Peyer's patch (tissue), 4 donors: ENCODE measurements at places on chromosomes 11 and 22. TPM values are rescaled to one million over a fixed set of nuclear protein-coding genes. Genes with fewer than 3 reads are reported as not detected.
A peak's percentile ranks its signal among the peaks of the same experiment; 100 is the strongest.

The KLHL35 gene
- not detected for total RNA-seq

The PICK1 gene
- 49.5 TPM for total RNA-seq

DNA sequence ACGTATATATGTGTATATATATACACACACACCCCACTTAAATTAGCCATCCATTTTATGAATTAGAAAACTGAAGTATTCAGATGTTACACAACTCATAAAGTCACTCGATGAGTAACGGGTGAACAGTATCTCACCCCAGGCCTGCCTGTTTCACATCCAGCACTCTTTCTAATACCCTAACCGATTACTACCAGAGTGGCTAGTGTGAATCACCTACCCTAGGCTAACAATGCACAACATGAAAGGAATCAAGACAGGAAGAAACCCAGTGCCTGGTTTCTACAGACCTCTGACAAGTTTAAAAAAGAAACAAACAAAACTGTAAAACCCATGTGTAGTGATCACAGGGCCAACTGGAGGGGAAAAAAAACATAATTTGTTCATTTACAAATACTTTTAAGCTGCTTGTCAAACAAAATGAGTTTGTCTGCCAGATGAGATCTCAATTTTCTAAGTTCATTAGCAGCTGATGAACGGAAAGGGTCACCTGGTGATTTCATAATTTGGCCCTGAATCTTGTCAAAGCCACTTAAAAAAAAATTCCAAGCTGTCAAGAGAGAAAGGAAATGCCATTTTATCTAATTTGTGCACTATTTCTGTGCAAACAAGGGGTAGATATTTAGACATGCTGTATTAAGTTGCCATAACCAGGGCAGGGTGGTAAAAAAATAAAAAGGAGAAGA, 134.8 kb downstream of the LARGE1 start:
- DNase-seq, result no peak

The CRYBB3 gene
- 2.3 TPM for total RNA-seq

The HTR3A gene
- total RNA-seq, result 0.80 TPM

DNA sequence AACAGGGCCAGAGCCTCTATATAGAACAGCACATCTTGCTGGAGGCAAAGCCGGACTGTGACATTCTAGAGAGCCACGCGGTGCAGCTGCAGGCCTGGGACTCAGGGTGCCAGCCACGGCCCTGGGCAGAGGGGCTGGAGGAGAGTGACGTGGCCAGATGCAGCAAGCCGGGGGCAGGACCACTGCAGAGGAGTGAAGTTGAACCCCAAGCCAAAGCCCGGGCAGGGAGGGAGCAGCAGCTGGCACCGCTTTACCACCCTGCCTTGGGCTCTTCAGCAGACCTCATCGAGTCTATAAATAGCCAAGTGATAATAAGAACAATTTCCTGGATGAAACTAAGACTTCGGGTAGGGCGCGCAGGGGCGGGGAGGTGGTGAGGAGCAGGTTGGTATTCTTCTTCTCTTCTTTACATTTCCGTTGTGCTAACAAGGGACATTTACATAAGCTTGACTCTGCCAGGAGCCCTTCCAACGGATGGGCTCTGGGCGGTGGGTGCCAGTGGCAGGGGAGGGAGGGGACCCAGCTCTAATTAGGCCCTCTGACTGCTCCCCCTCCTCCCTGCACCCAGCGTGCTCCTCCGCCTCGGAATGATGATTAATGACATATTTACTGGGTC, 110.2 kb downstream of the ST3GAL4 start:
- DNase-seq, result peak; percentile 59

DNA sequence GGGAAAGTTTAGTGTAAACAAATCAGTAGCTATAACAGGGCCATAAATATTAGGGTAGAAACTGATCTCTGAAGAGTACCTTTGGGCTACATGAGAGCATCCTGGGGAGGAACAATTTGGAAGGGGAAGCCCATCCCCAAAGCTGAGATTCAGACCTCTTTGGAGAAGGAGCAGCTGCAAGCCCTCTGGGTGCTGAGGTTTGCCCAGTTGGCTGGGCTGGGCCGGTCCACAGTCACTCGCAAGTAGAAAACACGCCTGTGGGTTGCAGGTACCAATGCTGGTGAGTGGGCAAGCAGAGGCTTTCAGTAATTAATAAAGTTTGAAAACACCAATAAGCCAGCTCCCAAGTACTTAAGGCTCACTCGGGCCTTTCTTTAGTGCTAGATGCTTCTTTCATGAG, 124.5 kb downstream of the ARHGAP8 start:
- no peak for DNase-seq

DNA sequence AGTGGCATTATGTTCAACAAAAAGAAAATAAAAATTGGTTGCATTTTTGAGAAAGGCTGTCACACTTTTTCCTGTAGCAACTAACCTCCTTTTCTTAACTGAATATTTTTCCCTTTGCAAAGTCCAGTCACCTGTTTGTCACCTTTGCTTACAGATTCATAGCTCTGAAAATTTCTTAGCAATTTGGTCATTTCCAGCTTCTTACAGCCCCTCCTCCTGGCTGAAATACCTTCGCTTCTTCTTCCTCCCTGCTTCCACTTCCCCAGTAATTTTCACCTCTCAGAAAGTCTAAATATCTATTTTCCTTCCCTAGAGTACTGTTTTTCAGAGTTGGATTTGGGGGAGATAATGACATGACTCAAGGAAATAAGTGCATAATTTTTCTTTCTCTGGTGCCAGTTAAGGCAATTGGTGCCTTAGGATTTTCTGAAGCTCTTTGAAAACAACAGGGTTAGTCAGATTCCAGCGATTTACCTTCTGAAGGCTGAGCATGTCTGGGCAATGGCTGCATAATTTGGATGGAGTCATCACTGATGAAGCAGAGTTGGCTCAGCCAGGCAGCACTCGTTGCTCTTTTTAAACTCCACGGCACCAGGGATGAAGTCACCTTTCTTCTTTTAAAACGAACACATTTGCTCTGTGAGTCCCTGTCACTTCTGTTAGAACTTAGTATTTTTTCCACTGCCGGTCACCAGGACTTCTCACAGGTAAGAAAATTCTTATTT, 62.1 kb upstream of the AMOTL1 start:
- DNase-seq, result no peak

- no peak for DNase-seq
These were observed 107.7 kb downstream of the CADM1 start for GRCh38 chr11:115396533-115396932.

The MMP11 gene
- total RNA-seq, result 17.3 TPM

DNA sequence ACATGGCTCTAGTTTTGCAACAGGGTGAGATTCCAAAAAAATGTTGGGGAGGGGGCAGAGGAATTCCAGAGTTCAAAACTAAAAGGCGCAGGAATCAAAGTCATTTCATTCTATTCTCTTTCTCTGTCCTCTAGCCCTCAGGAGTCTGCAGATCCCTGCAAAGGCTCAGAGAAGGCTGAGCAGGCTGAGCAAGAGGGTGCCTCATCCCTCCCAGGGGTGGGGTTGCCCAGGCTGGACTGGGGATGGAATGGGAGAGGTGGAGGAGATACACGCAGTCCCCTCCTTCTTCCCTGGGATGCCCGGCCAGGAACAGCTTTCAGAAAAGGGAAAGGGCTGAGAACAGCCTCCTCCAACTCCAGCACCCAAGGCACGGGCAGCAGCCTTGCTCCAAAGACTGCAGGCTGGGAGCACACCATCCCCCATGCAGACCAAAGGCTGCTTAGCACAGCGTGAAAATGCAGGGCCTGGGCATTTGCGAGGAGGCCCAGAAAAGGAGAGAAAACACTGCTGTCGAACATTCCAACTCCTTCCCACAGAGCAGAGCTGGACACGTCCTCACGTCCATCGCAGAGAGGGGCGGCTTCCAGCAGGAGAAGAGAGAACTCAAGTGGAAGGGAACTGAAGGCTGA, 51.8 kb downstream of the MN1 start:
- no peak for DNase-seq

DNA sequence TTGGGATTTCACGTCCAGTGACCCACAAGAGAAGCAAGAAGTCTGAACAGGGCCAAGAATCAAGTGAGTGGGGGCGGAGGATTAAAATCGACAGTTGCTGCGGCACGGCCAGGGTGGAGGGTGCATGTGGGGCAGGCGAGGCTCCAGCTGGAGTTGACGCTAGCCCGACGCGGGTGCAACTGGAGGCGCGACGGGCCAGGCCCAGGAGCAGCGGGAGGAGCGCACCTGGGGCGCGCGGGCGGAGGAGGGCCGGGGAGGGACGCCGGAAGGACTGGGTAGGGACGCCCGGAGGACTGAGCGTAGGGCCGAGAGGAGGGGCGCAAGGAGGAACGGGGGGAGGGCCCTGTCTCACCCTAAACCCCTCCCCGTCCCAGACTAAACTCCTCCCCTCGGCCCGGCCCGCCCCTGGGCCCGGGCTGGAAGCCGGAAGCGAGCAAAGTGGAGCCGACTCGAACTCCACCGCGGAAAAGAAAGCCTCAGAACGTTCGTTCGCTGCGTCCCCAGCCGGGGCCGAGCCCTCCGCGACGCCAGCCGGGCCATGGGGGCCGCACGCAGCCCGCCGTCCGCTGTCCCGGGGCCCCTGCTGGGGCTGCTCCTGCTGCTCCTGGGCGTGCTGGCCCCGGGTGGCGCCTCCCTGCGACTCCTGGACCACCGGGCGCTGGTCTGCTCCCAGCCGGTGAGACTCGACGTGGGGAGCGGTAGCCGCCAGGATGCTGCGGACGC, at the start of gene IL17RA:
TSS of gene IL17RA (plus strand) at position 447 of the 723 bp plus-strand sequence. CDS start at position 539, 92 bp downstream.
- DNase-seq, result peak; percentile 95

- no peak for DNase-seq
These were observed 21.2 kb upstream of the PDE3B start for GRCh38 chr11:14622223-14622954.

- no peak for DNase-seq
These were observed 11.4 kb downstream of the LPXN start for GRCh38 chr11:58564231-58564630.

DNA sequence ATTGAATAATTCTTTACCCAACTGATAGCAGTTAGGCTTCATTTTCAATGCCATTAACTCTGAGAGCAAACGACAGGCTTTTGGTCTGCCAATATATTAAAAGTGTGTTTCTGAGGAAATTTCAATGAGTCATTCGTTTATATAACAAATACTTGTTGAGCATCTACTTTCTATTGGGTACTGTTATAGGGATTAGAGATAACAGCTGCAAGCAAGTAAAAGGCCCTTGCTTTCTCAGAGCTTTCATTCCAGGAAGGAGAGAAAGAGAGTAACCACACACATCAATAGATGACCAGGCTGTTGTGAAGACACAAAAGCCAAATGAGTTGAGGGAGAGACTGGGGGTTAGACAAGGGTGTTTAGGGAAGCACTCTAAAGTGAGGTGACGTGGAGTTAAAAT, 35.7 kb downstream of the CD44 start:
- DNase-seq, result no peak

The RIMBP3B gene
- total RNA-seq, result not detected

The MAPK8IP2 gene
- 0.66 TPM for total RNA-seq

DNA sequence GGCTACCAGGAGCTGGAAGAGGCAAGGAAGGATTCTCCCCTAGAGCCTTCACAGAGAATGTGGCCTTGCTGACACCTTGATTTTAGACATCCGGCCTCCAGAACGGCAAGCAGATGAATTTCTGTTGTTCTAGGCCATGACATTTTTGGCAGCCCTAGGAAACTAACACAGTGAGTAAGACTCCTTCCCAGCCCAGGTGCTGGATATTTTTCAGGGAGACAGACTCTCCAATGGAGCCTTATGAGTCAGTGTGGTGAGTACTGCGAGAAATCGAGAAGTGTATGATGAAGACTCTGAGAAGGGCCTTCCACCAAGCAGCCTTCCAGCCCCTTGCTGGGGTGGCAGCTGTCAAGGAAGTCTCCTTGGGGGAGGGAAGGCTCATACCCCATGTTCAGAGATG, 114.4 kb downstream of the OSBP2 start:
- DNase-seq, result no peak

The OR52I1 gene
- not detected for total RNA-seq

The DUSP18 gene
- 50.8 TPM for total RNA-seq

- no peak for DNase-seq
These were observed 103.1 kb upstream of the PITPNB start for GRCh38 chr22:28021998-28022660.

DNA sequence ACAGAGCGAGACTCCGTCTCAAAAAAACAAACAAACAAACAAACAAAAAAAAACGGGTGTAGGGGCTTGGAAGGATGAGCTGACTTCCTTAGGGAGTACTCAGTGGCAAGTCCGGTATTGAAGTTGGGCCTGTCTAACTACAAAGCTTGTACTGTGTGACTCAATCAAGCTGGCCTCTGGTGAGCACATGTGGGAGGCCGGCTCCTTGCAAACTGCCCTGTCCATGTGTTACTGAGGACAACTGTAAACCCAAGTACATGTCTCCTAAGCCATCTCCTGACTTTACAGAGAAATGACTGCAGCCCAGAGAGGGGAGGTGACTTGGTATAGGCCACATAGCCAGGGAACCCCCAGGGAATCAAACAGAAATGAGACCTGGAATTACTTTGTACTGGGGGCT, 11.6 kb downstream of the RIBC2 start:
- peak; percentile 4 for DNase-seq

The CCDC15 gene
- total RNA-seq, result 7.4 TPM

- DNase-seq, result no peak
These were observed 212.7 kb upstream of the PGR start for GRCh38 chr11:101342307-101342706.

DNA sequence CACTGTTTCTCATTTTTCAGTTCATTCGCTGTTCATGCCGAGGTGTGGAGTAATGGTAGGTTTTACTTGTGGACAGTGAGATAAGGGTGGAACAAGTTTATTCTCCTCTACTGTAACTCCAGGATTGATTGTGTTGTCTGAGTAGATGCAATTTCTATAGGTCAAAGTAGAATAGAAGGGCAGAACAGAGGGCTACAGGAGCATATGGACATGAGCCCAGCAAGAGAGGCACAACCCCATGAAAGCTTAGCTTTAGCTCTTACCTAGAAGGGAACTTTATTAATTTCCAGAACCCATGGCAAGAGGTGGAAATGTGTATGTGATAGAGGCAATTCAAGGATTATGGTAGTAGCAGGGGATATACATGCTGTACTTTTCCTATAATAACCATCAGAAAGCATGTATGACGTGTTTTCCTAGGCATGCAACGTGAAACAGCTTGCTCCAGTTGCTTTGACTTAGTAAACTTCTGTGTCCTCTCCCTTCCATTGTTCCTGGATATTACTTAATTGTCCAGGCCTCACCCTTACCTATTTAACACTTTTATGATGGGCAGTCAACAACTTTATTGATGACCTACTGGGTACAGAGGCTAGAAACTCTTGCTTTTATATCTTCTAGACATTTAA, 13.8 kb upstream of the SLC37A2 start:
- DNase-seq, result no peak

The OR51B2 gene
- total RNA-seq, result not detected

The OVOL1 gene
- total RNA-seq, result 33.2 TPM

The ST14 gene
- total RNA-seq, result 104 TPM

- DNase-seq, result no peak
These were observed 102.8 kb upstream of the AKIP1 start for GRCh38 chr11:8808226-8808585.

DNA sequence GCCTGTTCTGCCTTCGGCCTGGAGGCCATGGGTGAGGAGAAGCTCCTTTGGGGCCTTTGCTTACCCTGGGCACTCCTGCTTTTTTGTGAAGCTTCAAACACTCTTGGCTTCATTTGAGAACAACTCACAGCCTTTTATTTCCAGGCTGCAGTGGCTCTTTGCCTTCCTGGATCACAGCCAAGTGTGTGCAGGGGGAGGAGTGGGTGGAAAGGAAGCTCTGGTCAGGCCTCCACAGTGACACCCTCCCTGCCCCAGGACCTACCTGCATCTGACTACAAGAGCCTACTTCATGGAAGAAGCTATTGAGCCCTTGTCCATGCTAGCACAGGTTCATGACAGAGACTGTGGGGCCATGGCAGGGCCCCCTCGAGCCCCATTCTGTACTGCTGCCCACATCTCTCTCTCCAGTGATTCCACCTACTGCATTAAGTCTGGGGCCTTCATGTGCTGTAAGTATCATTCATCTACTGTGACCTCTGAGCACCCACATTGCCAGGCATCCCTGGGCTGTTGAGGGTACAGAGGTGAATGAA, 52.3 kb downstream of the GAB4 start:
- DNase-seq, result no peak

The LPXN gene
- total RNA-seq, result 20.2 TPM
